ENCODE measurements at places on chromosomes 6 and 20.
A peak's percentile ranks its signal among the peaks of the same experiment; 100 is the strongest.

- peak; percentile 82 for DNase-seq
Measured at GRCh38 chr20:362271-363254, 15.7 kb downstream of the NRSN2 start.

GRCh38 chr6:108395297-108395696 lies 100.4 kb downstream of the AFG1L start:
- DNase-seq: no peak

DNA sequence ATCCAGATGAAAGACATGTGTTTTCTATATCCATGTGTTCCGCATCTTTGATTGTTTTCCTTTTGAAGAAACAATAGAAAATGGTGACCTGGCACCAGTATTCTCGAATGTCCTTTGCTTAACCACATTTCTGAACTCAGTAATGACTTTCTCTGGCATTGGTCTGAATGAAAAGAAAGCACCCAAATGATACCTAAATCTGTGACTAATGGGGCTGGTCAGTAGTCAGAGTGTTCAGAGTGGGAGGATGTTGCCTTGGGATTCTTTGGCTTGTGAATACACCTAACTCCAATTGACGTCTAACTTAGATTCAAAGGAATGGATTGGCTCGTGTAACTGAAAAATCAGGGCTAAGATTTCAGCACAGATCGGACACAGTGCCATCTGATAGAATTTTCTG lies 27.1 kb downstream of the PARD6B start:
- no peak for DNase-seq

- peak; percentile 83 for DNase-seq
Measured at GRCh38 chr6:113819169-113819830, 37.8 kb upstream of the MARCKS start.

- peak; percentile 57 for DNase-seq
Measured at GRCh38 chr20:10654630-10655029, 19.2 kb downstream of the JAG1 start.
